ENCODE measurements at places on chromosomes 3 and 15.

DNA sequence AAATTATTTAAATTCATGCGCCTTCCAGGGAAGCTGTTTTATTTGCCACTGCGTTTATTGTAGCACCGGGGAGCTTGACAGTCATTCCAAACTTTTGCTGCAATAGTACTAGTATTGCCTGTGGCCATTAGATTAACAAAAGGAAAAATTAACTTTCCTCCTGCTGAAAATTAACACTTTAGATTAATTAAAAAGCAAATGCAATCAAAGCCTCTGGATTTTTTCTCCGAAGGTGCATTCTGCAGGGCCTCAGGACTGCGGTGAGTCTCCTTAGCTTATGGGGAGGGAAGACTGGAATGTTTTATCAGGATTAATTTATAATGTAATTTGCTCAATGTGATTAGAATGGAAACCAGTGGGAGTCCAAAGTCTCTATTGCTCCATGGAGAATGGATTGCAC lies 456.4 kb upstream of the CFAP20DC start:
- DNase-seq, result no peak

GRCh38 chr3:120559242-120560061 lies 36.7 kb upstream of the NDUFB4 start:
- peak; percentile 50 for DNase-seq

DNA sequence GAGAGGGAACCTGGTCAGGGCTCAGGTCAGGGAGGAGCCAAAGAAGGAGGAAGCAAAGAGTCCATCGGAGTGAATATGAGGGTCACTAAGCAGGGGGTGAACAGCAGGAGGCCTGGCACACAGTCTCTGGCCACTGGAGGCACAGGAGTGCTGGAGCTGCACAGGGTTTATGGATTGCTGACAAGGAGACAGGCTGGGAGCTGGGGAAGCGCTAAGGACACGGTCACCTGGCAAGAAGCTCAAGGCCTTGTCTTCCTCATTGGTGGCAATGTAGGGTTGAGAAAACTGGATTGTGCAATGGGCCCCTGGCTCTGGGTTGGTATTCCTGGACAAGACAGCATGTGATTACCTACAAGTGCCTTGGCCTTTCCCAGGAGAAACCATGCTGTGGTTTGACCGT lies 5.8 kb upstream of the CAMP start:
- DNase-seq, result no peak

DNA sequence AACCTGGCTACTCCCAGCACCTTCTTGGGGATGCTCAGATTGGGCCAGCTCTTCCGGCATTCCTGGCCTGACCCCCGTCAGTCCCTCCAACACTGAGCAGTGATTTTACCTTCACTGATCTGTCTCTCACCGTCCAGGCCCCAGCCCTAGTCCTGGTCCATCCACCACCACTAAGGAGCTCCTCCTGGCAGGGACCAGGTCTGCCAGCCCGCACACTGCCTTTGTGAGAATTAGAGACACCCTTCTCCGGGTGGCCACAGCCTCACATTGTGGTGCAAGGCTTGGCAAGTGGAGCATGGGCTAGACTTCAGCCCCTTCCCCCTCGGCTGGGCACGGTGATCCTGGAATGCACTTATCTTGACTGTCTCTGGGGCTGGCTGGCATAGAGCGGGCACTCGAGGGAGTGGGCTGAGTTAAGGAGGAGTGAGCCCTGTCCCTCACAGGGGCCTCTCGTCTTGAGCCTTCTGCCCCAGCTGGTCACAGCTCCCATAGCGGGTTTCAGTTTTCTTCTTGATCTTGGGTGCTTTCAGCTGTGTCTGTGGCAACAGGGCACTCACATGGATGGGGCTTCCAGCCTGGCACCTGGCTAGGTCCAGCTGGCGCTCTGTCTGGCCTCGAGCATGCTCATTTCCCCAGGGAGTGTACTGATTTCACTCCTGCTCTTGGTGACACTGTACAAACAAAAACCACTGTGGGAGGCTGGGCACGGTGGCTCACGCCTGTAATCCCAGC lies 53.9 kb downstream of the LINGO1 start:
- DNase-seq, result no peak

GRCh38 chr15:77030048-77030927 lies 35.4 kb downstream of the PSTPIP1 start:
- no peak for DNase-seq

- no peak for DNase-seq
Measured at GRCh38 chr15:57144448-57144847, 226.0 kb downstream of the TCF12 start.

Data from kidney epithelial cell (primary cell).